ENCODE measurements at places on chromosomes 4 and X.

DNA sequence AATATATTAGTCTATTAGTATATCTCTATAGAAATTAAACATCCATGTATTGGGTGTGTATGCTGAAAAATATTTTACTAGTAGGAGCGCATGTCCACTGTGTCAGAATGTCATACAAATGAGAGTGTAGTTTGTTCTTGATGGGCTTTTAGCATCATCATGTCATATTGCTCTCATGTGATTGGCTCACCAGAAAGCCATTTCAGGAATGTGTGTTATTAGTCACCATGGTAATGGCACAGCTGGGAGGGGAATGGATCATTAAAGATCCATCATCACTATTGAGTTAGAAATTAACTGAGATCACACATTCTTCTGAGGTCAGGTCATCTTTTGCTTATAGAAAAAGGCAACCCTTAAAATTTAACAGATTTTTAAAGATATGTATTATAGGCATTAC is 77.3 kb downstream of the PHEX start:
- DNase-seq: peak; percentile 20

DNA sequence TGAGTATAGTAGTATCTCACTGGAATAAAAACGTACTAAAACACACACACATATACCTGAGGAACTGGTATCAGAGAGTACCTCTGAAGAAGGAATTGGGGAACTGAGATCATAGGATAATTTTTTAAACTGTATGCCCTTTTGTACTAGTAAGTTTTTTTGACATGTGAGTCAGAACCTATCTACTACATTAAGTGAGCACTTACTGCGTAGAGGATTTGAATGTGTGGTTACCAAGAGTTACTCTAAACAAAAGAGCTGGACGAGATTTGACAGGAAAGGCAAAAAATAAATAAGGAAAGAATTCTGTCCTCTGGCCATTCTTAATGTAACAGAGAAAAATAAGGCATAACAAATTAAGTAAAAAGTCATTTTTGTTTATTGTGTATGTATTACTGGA is 546.5 kb upstream of the FAT1 start:
- DNase-seq: no peak

- DNase-seq: no peak
Observed at GRCh38 chr4:120418146-120418545, 351.5 kb upstream of the MAD2L1 start.

- peak; percentile 7 for DNase-seq
Observed at GRCh38 chrX:3549411-3549911, 164.0 kb downstream of the PRKX start.

DNA sequence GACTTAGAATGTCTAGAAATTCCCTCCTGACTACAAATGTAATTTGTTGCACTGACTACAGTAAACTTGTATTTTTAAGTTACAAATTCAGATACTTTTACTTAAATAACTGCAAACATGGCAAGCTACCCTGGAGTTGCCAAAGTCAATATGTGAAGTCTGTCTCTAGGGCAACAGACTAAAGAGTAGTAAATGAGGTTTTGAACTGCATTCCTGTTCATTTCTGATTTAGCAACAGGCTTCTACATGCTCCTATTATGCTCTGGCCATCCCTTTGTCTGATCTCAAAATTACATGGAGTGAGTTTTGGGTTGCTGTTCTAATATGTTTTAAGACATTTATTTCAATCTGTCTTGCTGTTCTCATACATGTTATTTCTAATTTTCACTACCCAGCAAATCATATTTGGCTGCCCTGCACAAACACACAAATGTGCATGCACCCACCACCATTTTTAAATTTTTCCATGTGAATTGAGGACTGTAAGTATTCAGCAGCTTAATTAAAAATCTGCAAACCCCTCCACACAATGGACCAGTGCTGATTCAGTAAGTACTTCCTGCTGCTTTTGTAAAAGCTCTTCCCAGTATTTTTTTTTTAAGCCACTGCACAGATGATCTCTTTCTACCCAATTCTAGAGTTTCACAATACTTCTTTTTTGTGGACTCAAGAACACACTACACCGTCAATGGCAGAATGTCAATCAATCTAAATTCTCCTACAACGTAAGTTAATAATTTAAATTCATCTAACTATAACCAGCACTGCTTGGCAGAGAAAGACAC is 26.7 kb downstream of the SH3RF1 start:
- DNase-seq: peak; percentile 93

GRCh38 chrX:13250826-13251580 is 68.8 kb downstream of the ATXN3L start:
- peak; percentile 85 for DNase-seq

DNA sequence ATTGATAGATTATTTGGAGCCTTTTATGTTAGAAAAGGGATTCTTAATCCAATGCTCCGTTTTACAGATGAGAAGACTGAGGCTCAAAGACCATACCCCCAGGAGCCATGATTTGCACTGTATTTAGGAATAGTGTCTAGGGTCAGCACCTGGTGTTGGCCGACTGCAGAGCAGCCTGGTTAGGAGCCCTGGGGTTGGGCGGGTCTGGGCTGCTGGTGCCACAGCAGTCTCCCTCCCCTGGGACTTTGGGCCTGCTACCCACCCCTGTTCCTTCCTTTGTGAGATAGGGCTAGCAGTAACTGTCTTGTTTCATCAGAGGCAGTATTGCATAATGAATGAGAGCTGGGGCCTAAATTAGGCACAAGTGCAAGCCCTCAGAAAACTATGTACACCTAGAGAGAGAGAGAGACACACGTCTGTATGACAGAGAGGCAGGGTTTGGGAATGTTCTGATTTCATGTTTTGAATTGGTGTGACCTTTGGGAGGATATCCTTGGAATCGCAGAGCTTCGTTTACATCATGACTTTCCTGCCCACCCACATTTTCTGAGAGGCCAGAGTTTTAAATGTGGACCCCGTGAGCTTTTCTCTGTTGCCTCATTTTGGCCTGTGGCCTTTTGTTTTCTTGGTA is 111.7 kb downstream of the PTTG2 start:
- no peak for DNase-seq

GRCh38 chr4:169115897-169116254 is 105.8 kb upstream of the CBR4 start:
- DNase-seq: peak; percentile 96

DNA sequence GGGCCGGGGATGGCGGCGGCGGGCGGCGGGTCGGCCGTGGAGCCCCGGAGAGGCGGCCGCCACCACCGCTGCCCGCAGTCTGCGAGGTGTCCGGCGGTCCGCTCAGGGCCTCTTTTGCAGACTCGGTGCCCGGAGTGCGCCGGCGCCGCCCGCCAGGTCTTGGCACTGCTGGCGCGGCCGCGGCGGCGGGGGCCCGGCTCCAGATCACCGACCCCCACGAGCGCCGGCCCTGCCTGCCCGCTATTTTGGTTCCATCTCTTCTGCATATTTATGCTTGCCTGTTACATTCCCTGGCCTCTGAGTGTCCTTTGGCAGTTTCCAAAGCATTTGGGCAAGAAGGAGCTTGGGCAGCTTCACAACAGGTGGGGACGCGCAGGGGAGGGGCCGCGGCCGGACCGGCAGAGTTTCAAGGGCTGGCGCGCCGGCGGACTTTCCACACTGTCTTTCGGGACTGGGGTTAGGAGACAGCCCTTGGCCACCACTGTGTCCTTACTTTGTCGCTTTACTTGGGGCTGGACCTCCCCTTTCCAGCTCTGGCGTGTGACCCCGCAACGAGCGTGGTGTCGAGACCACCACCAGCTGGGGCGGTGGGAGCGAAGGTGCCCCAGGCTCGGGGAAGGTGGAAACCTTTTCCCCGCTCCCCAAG is 668 bp upstream of the TAPT1 start:
- peak; percentile 32 for DNase-seq

DNA sequence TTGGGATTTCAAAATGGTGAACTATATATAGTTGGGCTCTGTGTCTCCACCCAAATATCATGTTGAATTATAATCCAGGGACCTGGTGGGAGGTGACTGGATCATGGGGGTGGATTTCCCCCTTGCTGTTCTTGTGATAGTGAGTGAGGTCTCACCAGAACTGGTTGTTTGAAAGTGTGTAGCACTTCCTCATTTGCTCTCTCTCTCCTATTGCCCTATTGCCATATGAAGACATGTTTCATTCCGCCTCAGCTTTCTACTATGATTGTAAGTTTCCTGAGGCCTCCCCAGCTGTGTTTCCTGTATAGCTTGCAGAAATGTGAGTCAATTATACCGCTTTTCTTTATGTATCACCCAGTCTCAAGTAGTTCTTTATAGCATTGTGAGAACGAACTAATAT is 545.6 kb downstream of the TRAM1L1 start:
- no peak for DNase-seq

DNA sequence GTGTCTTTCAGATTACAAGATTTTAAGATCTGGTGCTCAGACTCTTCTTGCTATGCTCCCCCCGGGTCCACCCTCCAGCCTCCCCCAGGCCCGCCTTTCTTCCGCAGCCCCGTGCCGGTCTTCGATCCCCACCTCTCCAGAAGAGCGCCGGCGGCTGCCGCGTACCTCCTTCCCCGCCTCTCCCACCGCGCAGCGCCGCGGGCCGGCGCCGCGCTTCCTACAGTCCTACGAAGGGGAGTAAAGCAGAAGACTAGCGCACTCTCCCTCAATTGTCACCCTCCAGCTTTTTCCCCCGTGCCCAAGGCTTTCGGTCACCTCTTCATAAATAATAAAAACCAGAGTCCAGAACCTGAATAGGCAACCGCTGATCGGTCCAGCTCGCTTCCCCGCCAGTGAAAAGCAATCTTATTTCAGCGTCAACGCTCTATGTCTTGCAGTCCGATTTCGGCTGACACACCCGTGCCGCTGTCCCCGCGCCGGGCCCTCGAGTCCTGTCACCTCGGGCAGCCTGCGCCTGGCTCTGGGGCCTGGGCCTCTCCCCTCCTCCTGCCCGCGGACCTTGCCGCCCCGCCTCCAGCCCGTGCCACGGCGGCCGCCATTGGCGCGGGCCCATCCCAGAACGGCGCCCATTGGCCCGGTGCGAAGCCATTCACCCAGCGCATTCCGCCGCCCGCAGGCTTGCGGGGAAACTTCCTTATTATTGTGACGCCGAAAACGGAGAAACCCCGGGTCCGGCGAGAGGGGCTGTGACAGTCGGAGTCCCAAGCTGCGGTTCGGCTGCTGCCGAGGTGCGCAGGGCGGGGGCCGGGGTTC is at the start of gene HERC3:
Gene HERC3 (plus strand): TSS at position 694 of the 813 bp plus-strand sequence. CDS start 13,344 bp downstream, outside the sequence.
- peak; percentile 90 for DNase-seq

- DNase-seq: no peak
Observed at GRCh38 chr4:170278460-170278859, 188.7 kb upstream of the AADAT start.

- no peak for DNase-seq
Observed at GRCh38 chrX:40097504-40098263, at the start of gene BCOR. Gene BCOR (minus strand): TSS chrX:40097958. CDS start chrX:40077929, 20,029 bp downstream.

GRCh38 chr4:150986085-150986484 is 29.0 kb downstream of the LRBA start:
- DNase-seq: no peak

- no peak for DNase-seq
Observed at GRCh38 chr4:182886205-182886604, 31.0 kb downstream of the DCTD start.

DNA sequence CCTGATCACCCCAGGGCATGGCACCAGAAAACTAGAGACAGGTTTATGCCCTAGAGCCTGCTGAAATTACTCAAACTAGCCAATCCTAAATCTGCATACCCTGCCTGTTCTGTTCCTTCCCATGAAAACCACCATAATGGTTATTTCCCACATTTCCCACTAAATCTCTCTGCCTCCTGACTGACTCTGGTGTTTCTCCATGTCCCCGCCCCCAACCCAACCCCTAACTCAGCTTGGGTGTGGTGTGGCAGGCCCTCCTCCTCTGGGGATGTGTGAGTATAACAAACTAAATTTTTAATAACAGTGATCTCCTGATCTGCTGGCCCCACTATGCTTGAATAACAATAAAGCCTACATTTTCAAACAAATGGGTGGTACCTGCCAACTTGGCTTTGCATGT is 35.5 kb upstream of the C4orf54 start:
- no peak for DNase-seq

- no peak for DNase-seq
Observed at GRCh38 chr4:55561889-55562288, 15.2 kb upstream of the CLOCK start.

DNA sequence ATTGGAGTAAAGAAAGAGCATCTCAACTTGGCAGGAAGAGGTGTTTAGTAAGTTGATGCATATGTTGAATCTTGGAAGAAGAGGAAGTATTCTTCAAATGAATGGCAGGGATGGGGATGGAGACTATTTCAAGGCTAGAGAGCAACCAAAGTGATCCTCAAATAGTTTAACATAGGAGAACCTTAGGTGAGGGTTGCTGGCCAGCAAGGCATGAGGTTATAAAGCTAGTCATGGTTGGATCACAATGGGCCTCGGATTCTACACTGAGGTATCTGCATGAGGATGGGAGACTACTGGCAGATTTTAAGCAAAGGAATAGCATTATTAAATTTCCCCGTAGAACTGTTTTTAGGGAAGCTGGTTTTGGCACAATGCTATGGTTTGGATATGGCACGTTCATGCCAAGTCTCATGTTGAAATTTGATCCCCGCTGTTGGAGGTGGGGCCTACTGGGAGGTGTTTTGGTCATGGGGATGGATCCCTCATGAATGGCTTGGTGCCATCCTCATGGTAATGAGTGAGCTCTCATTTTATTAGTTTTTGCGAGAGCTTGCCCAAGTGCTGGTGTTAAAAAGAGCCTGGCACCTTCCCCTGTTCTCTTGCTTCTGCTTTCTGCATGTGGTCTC is 41.9 kb upstream of the ETNPPL start:
- no peak for DNase-seq

- no peak for DNase-seq
Observed at GRCh38 chr4:183602557-183603027, 56.4 kb downstream of the RWDD4 start.

DNA sequence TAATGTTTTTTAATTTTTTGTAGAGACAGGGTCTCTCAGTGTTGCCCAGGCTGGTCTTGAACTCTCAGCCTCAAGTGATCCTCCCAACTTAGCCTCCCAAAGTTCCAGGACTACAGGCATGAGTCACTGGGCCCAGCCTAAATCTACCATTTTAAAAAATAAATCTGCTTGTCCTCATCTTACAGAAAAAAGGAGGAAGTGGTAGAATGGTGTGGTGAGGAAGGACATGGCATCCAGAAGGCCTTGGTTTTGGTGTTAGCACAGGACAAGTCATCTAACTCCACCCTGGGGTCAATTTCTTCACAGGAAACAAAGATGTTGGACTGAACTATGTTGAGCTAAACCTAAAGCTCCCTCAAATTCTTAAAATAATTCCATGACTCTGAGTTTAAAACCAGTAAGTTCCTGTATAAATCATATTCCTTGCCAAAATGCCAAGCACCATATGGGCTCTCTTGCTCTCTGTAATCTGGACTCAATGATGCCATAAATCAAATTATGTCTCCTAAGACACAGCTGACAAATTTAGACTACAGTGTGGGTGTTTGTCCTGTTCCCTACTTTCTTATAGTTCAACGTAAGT is 253.9 kb upstream of the NOCT start:
- DNase-seq: no peak
